Amygdala (tissue), 56 donors: ENCODE measurements at places on chromosomes 12 and 14.
A peak's percentile ranks its signal among the peaks of the same experiment; 100 is the strongest.

- peak; percentile 56 for DNase-seq
Observed at GRCh38 chr12:122841544-122842321, 6.5 kb downstream of the HIP1R start.

- DNase-seq = no peak
Observed at GRCh38 chr14:105275267-105275946, 25.4 kb downstream of the BRF1 start.

DNA sequence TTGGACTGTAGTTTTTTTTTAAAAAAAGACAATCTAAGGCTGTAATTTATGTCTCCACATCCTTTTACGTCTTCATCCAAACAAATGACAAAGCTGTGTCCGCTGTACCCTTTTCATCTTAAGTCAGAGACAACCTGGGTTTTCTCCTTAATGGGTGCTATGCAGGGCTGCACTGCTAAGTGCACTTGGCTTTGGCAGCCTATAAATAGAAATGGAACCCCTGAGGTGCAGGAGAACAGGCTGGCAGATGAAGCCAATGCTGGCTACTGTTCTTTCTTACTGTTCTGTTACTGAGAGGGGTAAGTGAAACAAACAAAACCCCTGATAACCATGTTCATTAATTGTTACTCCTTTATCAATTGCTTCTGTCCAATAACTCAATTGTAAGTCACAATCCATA is 47.1 kb upstream of the KICS2 start:
- DNase-seq = no peak

DNA sequence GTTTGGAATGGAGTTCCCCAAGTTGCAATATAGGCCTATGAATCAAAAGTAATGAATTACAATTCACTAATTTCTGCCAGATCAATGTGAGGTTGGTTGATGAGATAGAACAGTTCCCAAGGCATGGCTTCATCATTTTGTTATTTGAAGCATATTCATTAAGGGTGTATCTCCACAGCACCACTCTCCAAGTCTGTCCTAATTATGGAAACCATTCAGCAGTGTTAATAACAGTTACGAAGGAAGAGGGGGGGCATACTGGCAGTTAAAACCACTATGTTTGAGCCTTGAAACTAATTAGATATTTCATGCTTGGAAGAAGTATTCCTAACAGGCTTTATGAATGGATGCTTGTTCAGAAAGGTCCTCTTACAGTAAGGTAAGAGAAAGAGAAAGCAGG is 520.3 kb downstream of the DIO2 start:
- DNase-seq = no peak

DNA sequence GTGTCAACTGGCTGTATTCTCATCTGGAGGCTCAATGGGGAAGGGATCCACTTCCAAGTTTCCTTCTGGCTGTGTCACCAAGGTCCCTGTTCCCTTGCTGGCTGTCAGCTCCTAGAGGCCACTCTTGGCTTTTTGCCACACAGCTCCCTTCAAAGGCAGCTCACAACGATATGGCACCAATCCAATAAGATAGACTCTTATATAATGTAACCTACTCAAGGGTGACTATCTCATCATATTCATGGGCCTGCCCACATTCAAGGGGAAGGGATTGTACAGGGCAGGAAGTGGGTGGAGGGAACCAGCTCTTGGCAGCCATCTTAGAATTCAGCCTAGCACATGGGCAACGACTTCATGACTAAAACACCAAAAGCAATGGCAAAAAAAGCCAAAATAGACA is 98.7 kb upstream of the PLXNC1 start:
- no peak for DNase-seq

- no peak for DNase-seq
Observed at GRCh38 chr14:97022741-97023140, 225.6 kb downstream of the VRK1 start.

- DNase-seq = no peak
Observed at GRCh38 chr12:4958697-4959375, 49.1 kb downstream of the KCNA1 start.

DNA sequence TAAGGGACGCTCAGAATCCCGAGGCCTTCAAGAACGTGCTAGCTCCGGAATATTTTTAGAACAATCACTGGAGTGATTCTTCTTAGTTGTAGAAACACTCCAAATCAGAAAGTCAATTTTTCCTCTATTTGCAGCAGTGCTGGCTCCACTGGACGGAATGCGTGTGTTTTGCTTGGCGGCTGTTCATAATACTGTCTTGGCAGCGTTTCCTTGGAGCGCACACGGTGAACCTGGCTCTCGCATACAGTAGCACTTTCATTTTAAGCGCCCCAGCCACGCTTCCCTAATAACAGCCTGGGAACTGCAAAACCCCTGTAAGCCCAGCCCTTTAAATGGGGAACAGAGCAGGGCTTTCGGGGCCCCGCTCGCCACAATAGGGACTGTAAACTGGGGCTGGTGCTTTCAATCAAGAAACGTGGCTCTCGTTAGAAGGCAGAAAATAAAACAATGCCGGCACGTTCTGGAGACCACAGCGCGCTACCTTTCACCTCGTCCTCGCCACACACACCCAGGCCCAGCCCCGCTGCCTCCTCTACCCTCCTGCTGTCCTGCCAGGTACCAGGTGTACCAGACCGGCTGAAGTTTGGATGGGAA is 79.9 kb downstream of the BCL11B start:
- no peak for DNase-seq

- no peak for DNase-seq
Observed at GRCh38 chr12:32248441-32249140, 141.9 kb downstream of the BICD1 start.
